ENCODE measurements at places on chromosomes 5 and 9. TPM values are rescaled to one million over a fixed set of nuclear protein-coding genes. Genes with fewer than 3 reads are reported as not detected.

GRCh38 chr5:95669985-95670384 lies 12.8 kb downstream of the SPATA9 start:
- H3K4me3 ChIP-seq, result no peak overlapping the region
- DNase-seq, result no peak
- H3K27ac ChIP-seq, result no peak overlapping the region
- H3K36me3 ChIP-seq, result no peaks in the 10 kb centered on the region
- peaks cover 7% of the 10 kb centered on the region for H3K4me1 ChIP-seq

GRCh38 chr9:108186642-108187395 lies 669.0 kb downstream of the ACTL7B start:
- no peaks in the 10 kb centered on the region for H3K36me3 ChIP-seq
- H3K4me1 ChIP-seq, result no peaks in the 10 kb centered on the region
- H3K27me3 ChIP-seq, result peaks cover 73% of the 10 kb centered on the region
- no peak overlapping the region for H3K27ac ChIP-seq
- DNase-seq, result no peak
- H3K4me3 ChIP-seq, result no peak overlapping the region

GRCh38 chr5:99815-100214 lies 7.8 kb downstream of the PLEKHG4B start:
- peak overlapping the region; percentile 20 for H3K27ac ChIP-seq
- H3K4me1 ChIP-seq, result peaks cover 23% of the 10 kb centered on the region
- no peak overlapping the region for H3K4me3 ChIP-seq
- H3K36me3 ChIP-seq, result peaks cover 13% of the 10 kb centered on the region

GRCh38 chr9:95936579-95937075 lies 61.1 kb downstream of the ERCC6L2 start:
- no peak overlapping the region for H3K4me3 ChIP-seq
- DNase-seq, result no peak
- peaks cover 57% of the 10 kb centered on the region for H3K36me3 ChIP-seq
- H3K27ac ChIP-seq, result no peak overlapping the region

The SLC6A7 gene
- not detected for total RNA-seq
